ENCODE measurements at places on chromosomes 4 and X.

- no peak for DNase-seq
Observed at GRCh38 chr4:18691431-18692200, 670.1 kb upstream of the LCORL start.

DNA sequence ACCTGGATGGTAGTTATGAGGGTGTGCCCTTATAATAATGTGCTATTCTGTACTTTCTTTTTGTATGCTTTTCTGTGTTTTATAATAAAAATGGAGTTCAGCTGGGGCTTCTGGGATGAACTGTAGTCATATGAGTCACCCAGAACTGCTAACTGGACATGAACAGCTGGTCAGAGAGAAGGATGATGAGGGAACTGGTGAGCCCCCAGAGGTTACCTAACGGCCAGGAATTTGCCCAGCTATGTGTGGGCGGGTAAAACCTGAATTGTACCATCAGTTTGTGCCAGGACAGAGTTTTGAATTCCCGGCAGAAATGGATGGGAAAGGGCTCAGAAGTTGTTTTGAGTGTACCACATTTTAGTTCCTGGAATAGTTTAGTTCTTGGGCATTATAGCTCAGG is 138.0 kb upstream of the USP9X start:
- DNase-seq = no peak

GRCh38 chr4:66048861-66049260 is 378.6 kb upstream of the EPHA5 start:
- no peak for DNase-seq

DNA sequence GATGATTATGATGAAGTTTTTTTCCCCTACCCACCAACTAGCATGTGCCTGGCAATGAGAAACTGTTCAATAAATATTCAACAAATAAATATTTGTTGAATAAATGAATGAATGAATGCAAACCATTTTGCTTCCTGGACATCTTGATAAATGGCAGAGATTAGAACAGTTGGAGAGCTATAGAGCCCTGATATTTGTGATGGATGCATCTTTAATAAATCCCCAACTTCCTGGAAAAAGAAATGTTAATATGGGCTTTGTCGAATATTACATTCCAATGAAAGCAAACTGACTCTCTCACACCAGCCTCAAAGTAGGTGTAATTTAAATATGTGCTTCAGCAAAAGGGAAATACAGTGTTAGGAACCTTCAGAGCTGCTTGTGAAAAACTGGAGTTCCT is 419.7 kb downstream of the MID1IP1 start:
- DNase-seq = no peak

GRCh38 chrX:68685685-68686084 is 38.2 kb downstream of the STARD8 start:
- peak; percentile 59 for DNase-seq

DNA sequence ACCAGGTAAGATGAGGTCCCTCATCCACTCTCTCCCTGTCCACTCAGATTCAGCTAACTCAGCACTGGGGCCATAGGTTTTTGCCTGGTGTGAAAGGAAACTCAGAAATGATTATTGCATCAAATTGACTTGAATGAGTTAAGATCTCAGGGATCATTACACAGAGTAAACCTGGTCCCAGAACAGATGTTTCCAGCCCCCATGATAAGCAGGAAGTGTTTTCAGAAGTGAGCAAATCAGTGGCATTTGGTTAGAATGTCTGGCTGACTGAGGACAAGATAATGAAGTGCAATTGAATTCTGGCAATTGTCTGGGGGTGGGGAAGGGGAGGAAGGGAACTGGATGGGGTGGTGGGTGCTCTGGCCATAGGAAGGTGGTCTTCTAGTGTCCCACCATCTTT is 108.0 kb downstream of the CHIC2 start:
- DNase-seq = no peak

DNA sequence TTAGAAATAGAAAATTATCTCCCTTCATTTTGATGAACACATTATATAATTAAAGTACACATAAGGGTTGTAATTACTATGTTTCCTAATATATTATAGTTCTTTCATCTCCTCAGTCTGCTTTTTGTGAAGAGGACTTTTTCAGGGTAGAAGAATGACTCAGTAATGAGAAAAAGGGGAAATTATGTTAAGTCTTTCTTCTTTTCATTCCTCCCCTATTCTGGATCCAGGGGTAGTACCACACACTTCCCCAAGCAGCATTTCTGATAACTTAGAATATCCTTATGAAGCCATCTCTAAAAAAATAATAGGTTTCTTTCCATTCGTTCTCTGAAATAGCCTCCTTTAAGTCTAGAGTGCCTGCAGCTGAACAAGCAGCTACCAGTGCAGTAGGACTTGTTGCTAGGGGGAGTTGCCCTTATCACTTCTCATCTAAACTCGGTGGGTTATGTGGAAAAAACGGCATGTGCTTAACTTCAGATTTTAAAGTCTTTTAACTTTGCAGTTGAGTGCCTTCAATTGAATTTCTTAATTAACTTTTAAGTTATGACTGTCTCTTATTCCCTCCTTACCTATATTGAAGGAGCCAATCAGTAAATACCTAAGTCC is 184.8 kb downstream of the ARHGAP24 start:
- no peak for DNase-seq

DNA sequence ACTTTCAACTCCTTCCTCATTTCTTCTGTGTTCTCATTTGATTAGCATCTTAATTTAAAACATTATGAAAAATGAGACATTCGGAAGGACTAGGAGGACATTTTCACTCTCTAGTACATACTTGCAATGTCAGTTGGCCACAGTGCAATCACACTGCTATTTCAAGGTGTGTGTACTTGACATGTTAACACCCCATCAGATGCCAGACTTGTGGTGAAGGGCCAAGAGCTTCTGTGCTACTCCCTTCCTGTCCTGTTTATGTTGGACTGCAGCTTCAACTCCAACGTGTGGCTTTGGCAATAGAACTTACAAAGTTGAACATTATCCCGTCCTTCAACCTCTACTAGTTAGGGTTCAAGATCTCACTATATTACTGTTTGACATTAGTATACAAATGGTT is 221.0 kb downstream of the PALLD start:
- DNase-seq = no peak

GRCh38 chrX:135581496-135581895 is 61.0 kb downstream of the INTS6L start:
- peak; percentile 4 for DNase-seq

All from hepatic stellate cell (primary cell).